Keratinocyte (primary cell): ENCODE measurements at places on chromosomes 1 and 21.
A peak's percentile ranks its signal among the peaks of the same experiment; 100 is the strongest.

GRCh38 chr1:228342627-228343190 lies 63.9 kb downstream of the TRIM11 start:
- no peak for DNase-seq

- no peak for DNase-seq
Observed at GRCh38 chr1:50155541-50155940, 46.8 kb downstream of the ELAVL4 start.

- DNase-seq: peak; percentile 57
Observed at GRCh38 chr1:43861337-43861736, 72.3 kb upstream of the ARTN start.

DNA sequence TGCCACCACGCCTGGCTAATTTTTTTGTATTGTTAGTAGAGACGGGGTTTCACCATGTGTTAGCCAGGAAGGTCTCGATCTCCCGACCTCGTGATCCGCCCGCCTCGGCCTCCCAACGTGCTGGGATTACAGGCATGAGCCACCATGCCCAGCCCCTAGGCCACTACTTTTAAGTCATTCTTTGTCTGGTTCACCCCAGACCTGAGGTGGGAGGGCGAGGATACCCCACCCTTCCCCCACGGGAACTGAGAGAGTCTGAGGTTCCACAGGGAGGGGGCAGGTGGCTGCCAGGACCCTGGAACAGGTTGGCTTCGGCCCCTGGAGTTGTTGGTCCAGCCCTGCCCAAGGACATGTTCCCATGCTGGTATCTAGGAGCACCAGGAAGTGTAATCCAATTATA lies 7.7 kb upstream of the SDC3 start:
- DNase-seq: no peak

DNA sequence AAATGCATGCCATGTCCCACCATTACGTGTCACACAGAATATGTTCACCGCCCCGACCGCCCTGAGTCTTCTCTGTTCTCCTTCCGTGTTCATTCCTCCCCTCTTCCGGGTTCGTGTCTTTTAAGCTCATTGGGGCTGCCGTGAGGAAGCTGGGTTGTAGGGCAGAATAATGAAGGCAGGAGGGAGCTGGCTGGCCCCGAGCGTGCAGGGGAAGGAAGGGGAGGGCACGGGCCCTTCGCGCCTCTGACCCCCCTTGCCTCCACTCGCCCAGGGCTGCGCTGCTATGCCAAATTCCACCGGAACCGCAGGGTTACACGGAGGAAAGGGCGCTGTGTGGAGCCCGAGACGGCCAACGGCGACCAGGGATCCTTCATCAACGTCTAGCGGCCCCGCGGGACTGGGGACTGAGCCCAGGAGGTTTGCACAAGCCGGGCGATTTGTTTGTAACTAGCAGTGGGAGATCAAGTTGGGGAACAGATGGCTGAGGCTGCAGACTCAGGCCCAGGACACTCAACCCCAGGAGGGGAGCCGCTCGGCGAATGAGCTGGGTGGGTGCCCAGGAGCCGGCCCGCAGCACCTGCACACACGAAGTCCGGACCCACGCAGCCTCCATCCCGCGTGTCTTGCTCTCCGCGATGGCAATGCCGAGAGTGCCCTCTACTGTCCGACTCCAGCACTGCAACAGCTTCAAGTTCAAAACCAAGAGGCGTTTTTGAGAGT lies 16.5 kb upstream of the AGTRAP start:
- no peak for DNase-seq

- DNase-seq: peak; percentile 89
Observed at GRCh38 chr1:216464489-216464888, 41.2 kb upstream of the USH2A start.

GRCh38 chr1:55427606-55428005 lies 212.4 kb upstream of the USP24 start:
- DNase-seq: no peak

- no peak for DNase-seq
Observed at GRCh38 chr1:203175237-203175826, at the start of gene MYBPH. Gene MYBPH (minus strand): TSS chr1:203175826. CDS start chr1:203175755, 71 bp downstream.

DNA sequence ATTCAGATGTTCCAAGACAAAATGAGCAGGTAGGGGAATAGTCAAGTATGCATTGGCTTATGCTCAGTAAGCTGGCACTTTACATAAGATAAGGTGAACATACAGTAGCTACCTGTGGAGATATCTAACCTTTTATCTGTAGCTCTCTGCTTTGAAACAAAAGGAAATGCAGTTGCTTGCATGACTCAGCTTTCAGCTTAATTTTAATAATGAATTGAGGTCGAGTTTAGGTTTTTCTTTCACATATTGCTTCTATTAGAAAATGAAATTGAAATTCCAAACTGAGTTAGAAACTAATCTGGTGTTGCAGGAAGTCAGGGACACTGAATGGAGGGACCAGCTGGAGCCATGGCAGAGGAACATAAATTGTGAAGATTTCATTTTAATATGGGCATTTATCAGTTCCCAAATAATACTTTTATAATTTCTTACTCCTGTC lies 8.3 kb downstream of the FRRS1 start:
- no peak for DNase-seq

- DNase-seq: no peak
Observed at GRCh38 chr1:171819946-171820345, 21.4 kb upstream of the DNM3 start.

DNA sequence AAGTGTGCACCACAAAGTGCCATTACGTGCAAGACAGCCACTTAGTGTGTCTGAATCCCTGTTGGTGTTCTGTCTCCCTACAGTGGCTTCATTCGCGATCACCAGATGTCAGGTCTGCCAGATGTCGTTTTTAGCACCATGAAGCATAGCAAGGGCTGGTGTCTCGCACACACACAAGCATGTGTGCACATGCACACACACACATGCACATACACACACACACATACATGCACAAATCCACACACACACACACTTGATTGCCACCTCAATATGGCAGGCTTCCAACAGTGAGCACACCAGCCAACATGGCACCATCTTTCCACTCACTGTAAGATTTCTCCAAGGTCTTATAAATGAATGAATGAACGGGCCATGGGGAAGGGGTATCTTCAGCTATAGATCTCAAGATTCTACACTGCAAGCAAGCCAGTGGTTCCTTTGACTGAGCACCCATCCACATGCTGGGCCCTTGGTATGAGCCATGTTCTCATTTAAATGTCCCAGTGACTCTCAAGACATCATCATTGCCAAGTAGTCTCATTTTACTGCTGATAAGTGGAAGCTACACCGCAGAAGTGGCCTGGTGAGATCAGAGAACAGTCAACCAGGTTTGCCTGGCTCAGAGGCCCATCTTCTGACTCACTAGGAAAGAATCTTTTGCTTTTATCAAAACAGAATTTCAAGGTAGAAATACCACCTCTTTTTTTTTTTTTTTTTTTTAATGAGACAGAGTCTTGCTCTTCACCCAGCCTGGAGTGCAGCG lies 84.9 kb downstream of the SIM2 start:
- peak; percentile 77 for DNase-seq

- no peak for DNase-seq
Observed at GRCh38 chr1:1989789-1990188, 13.8 kb downstream of the CFAP74 start.

GRCh38 chr1:40315239-40315794 lies 1.8 kb downstream of the COL9A2 start:
- DNase-seq: peak; percentile 55

DNA sequence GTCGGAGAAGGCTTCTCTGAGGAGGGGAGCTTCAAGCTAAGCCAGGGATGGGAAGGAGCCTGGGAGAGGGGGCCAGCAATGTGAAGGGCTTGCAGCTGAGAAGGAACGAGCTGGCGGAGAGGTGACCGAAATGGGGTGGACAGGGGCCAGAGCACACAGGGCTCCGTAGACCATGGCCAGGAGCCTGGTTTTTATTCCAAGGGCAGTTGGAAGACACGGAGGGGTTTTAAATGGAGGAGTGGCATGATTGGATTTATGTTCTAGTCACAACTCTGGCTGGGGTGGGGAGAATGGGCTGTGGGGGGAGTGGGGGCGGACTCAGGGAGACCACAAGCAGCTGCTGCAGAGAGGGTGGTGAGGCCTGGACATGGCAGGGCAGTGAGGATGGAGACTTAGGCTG lies 5.1 kb upstream of the EPS8L3 start:
- no peak for DNase-seq

- no peak for DNase-seq
Observed at GRCh38 chr1:17359031-17359430, 13.0 kb upstream of the PADI6 start.

- no peak for DNase-seq
Observed at GRCh38 chr1:228207381-228207810, 448 bp upstream of the OBSCN start.

DNA sequence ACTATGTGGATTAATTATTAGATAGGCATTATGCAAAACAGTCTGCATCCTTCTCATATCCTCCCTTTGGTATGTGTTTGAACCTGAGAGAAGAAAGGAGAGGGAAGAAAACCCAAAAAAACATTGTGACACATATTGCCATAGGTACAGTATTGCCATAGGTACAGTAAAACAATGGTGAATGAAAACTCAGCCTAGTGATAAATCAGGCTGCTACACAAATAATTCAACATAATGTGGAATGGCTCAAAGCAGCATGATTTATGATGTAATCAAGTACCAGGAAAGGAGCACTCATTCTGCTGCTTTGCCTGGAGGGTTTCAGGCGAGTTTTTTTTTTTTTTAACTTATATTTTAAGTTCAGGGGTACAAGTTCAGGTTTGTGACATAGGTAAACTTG lies 213.9 kb upstream of the LYPLAL1 start:
- no peak for DNase-seq

DNA sequence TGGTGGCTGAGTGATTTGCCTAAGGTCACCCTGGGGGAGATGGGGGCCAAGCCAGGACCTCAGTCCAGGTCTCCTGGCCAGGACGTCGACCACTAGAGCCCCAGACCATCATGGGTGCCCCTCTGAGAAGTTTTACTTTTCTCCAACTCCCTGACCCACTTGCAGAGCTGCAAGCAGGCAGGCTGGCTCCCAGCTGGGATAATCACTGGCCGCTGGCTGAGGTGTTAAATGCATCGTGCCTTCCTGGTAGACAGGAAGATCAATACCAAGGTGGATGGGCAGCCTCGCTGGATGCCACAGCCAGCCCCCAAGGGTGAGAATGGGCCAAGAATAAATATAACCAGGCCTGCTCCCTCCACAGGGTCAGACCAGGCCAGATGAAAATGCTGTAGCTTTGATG lies 106.2 kb downstream of the EPHB2 start:
- no peak for DNase-seq

DNA sequence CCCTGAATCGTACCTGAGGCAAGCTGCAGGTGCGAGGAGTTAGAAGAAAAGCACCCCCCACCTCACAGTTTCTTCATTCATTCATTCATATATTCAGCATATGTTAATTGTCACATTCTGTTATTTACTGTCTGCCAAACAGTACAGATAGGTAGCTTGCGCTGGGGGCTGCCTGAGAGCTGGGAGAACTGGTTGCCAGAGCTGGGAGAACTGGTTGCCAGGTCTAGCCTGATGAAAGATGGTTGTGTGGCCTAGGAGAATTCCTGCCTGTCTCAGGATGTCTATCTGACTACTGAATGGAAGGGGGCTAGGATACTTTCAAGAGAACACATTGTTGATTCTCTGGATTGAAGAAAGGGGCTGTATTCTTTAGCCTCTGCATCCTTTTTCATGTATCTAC lies 225.9 kb upstream of the POU3F1 start:
- DNase-seq: no peak
